ENCODE measurements at places on chromosomes 1 and 21.

- no peak for DNase-seq
These were observed 142.7 kb upstream of the SERTAD4 start for GRCh38 chr1:210089855-210090254.

DNA sequence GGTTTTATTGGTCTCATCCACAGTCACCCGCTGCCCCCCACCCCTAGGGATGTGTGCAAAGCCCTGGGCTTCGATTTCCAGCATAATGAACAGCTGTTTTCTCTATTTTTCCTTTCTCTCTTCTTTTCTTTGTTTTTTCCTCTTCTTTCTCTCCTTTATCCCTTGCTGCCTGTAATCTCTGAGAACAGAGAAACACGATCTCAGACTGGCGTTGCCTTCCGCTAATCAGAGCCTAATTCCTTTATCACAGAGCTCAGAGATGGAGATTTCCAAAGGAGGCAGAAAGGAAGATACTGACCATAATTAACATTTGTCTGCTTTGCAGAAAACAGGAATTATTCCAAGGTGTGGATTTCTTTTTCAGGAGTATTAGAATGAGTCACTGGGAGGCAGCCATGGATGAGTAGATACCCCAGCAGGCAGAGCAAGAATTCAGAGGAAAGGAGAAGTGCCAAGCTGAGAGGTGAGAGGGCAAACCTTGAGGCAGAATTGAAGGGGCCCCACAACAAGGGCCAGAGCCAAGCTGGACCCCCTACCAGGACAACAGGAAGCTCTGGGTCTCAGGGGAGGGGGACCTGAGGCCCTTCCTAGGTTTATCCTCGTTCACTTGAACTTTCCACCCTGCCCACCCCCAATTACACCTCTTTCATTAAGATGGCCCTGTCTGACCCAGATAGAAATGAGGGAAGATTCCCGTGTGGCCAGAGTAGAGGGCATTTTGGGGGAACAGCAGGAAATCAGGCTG lies 33.3 kb downstream of the MATN1 start:
- no peak for DNase-seq

DNA sequence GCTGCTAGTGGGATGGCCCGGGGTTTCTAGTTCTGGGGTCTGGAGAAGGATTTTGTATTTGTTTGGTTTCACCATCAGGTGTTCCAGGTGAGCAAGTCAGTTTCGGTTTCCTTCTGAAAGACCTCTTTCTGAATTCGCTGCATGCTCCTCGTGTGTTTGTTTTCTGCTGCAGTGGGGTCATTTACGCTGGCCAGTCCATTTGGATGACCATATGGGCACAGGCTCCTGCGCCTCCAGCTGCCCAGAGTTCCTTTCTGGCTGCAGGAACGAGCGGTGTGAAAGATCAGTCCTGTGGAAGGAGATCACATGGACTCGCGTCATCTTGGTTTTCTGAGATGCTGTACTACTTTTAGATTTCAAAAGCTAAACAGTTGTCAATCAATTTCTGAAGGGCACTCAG lies 83.7 kb upstream of the GCLM start:
- DNase-seq: no peak

DNA sequence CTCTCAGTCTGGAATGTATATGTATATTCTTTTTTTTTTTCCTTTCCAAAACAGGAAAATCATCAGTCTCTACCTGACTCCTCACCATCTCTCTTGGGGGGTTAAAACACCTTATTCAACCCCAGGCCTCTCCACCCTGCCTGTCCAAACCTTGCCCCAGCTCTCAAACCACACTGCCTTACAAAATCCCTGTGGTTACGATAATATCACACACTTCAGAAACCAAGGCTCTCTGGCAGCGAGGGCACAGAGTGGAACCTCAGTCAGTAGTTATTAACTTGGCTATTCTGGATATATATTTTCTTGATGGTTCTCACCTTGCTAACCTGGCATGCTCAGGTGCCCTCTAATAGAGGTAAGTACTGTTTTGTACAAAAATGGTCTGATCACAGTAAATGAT lies 24.7 kb downstream of the KIAA0040 start:
- DNase-seq: no peak

All from activated T-cell treated with anti-CD3 and anti-CD28 coated beads, Interleukin-2, amount 50 U/mL, for 48 hours (primary cell).